ENCODE measurements at places on chromosomes 13 and 19.

GRCh38 chr13:108787700-108788414, 158.4 kb downstream of the MYO16 start:
- no peak for DNase-seq

DNA sequence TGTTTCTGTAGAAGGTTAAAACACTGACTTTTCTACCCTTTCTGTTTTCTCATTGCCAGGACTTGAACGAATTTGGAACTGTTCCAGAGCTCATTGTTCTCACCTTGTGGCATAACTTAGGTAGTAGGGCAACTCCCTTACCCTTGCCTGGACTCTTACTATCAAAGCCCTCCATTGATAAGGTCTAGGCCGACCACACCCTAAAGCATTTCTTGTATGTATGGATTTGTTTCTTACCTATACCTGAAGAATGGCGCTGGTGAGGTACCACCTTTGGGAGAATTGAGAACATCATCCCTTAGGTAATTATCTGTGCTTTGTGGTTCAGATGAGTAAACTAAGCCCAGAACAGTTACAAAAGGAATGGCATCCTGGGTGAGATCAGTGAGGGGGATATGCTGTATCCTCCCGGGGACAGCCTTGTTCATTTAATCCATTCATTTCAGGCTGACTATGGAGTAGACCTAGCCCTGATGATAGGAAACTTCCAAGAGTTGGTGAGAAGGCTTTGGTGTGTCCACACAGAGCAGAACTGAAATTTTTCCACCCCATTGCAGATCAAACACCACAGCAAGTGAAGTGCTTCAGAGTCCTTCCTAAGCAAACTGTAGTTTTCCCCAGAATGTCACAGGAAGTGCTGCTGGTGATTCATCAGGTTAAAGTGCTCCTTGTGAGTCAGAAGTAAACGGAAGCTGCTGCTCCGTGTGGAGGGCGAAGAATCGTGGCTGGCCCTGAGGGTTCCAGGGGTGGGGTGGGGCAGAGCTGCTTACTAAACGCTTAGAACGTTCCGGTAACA, 113.0 kb downstream of the TEX26 start:
- peak; percentile 74 for DNase-seq

GRCh38 chr13:106922384-106922783, 354.4 kb upstream of the ARGLU1 start:
- DNase-seq, result no peak

GRCh38 chr19:29978080-29978479, 36.0 kb downstream of the URI1 start:
- DNase-seq, result no peak

DNA sequence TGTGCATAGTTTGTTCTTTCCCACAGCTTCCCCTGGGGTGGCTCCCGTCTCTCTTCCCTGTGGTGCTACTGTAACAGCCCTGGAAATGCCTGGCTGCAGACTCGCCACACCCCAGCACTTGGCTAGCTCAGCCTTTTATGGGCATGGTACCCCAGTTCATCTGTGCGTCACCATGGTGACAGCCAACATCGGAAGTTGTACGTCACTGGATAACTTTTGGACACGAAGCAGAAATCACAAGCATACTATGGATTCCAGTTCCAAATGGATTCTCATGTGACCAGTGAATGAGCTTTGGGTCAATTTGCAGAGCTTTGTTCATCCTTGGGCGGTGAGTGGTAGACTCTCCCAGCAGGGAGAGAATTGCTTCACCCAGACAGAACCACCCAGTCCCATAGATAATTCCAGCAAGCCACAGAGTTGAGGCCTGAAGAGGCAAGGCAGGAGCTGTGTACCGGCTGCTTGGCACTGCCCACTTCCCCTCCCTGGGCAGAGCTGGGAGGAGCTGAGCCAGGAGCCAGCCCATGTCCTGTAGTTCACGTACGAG, 54.4 kb downstream of the COL4A2 start:
- no peak for DNase-seq

DNA sequence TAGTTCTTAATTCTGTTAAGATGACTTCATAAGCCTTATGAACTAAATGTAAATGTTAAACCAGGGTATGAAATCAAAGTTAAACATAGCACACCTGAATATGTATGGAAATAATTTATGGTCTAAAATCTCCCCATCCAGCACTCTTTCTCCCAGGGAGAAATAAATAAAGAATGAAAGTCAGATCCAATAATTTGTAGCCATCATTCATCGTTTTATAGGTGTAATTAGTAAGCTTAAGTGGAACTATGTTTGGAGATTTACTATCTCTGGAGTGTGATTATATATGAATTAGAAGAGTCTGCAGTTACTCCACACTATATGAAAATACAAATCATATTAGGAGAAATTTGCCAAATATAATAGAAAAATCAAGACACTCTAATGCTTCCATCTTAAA, 405.1 kb downstream of the DACH1 start:
- no peak for DNase-seq

DNA sequence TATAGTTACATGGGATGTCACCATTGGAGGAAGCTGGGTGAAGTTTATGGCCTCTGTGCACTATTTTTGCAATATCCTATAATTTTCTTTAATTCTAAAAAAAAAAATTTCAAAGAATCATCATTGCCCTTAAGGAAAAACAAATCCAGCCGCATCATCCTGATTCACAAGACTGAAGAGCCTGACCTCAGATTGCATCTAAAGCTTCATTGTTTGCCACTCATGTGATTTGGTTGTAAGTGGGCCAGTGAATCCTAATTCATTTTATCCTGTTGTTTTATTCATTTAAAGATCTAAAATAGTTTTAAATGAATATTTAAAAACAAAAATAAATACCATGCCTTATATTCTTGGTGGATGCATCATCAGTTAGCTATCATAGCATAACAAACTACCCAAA, 504.5 kb downstream of the TBC1D4 start:
- DNase-seq, result no peak

DNA sequence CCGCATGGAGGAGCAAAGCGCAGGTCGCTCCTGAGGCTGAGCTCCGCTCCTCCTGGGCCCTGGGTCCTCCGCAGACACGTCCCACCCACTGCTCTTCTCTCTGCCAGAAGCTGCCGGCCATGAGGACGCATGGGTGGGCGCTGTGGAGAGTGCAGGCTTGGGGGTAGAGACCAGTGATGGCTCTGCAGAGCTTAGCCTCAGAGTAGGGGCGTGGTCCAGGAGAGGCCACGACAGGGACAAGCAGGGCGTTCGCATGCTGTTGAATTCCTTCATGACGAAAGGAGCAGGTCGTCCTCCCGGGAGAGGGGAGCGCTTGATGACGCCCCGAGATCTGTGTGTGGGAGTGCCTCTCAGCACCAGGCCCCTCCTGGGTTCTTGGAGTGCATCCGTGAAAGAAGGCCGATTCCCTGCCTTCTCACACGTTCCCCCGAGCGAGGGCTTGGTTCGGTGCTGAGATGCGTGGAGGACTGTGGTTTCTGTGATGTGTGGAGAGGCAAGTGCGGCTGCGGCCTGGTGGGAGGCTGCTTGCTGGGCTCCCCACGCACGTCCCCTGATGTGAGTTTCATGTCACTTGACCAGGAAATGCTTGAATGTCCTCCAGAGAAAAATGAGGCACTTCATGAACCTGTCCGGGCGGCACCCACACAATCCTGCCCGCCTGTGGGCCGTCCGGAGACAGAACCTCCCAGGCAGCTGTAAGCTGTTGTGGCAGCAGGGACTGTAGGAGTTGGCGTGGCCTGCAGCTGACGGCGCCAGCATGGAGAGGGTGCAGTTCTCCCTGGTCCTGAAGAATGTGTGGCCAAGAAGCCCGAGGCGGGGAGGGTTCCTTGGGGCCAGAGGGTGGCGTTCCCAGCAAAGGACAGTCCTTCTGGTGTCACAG, 4.5 kb downstream of the SF3A2 start:
- no peak for DNase-seq

- DNase-seq, result no peak
Observed at GRCh38 chr19:14094854-14095253, 4.3 kb upstream of the SAMD1 start.

DNA sequence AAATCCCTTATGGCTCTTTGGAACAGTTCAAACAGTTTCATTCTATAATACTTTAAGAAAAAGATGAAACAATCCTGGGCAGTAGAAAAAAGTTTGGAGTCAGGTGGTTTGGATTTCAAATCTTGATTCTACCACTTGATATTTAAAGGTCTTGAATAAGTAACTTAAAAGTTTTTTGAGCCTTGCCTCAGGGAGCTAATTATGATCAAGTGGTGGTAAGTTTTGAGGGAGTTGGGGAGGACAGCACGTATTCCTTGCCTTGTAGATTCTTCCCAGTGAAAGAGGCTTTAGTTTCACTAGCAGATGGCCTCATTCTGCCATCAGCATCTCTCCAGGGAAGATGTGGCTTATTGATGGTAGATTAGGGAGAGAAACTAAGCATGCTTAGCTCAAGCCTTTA, 168.4 kb upstream of the CSNK1A1L start:
- no peak for DNase-seq

DNA sequence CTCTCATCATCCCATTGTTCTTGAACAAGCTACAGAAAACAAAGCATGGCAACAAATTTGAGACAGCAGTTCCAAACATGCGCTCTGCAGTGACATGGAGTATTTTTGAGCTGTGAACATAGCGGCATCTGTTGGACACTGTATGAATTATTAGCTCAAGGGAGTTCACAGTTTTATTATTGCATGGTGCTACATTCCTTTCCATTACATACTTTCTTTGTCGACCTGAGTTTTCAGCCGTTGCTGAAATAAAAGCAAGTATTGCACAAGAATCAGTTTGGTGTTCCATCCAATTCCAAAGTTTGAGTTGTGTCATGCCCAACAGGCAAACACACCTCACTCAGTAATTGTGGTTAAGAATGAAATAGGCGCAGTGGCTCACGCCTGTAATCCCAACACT, 30.1 kb upstream of the METTL21C start:
- peak; percentile 2 for DNase-seq

DNA sequence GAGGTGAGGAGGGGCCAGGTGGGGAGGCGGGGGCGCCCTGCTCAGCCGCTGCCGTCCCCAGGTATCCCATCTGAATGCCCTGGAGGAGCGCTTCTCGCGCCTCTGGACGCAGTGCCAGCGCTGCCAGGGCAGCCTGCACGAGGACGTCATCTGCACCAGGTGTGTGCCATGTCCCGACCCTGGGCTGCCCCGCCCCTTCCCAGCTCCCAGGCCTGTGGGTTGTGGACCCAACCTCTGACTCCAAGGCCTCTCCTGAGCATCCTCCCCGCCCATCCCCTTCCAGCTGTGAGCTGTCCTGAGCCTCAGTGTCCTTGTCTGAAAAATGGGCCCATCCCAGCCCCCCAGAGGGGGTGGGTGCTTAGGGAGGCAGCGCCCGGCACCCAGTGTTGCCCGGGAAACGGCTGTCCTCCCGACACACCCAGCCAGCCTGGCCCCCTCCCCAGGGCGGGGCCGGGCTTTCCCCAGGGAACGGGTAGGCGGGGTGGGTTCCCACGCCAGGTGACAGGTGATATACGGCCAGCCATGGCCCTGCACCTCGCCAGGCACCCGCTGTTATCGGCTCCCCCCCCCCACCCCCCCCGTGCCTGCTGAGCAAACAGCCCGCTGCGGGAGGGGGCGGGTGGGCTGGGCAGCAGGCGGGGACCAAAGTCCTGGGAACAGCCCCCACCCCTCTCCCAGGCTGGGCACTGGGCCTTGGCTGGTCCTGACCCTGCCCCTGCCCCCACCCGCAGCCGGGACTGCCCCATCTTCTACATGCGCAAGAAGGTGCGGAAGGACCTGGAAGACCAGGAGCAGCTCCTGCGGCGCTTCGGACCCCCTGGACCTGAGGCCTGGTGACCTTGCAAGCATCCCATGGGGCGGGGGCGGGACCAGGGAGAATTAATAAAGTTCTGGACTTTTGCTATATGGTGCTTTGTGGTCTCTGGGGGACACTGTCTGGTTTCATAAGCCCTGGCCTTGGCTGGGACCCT, 1.3 kb upstream of the SPIB start:
- no peak for DNase-seq

GRCh38 chr13:94556041-94556440, 39.9 kb downstream of the TGDS start:
- no peak for DNase-seq

- DNase-seq, result no peak
Observed at GRCh38 chr13:33110713-33111413, 94.6 kb downstream of the KL start.

DNA sequence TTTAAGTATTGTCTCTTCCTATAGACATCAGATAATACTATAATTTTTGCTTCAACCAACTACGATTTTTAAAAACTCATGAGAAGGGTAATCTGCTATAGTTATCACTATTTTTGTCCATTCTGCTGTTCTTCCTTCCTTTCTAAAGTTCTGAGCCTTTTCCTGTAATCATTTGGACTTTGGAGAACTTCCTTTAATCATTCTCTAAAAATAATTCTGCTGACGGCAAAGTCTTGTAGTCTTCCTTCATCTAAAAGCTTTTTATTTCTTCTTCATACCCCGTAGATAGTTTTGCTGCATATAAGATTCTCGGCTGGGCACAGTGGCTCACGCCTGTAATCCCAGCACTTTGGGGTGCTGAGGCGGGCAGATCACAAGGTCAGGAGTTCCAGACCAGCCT, 5.1 kb upstream of the FCGBP start:
- no peak for DNase-seq

- DNase-seq, result peak; percentile 81
Observed at GRCh38 chr19:18364826-18365528, 21.0 kb upstream of the GDF15 start.

GRCh38 chr13:110538632-110539031, 22.9 kb downstream of the RAB20 start:
- DNase-seq, result no peak

DNA sequence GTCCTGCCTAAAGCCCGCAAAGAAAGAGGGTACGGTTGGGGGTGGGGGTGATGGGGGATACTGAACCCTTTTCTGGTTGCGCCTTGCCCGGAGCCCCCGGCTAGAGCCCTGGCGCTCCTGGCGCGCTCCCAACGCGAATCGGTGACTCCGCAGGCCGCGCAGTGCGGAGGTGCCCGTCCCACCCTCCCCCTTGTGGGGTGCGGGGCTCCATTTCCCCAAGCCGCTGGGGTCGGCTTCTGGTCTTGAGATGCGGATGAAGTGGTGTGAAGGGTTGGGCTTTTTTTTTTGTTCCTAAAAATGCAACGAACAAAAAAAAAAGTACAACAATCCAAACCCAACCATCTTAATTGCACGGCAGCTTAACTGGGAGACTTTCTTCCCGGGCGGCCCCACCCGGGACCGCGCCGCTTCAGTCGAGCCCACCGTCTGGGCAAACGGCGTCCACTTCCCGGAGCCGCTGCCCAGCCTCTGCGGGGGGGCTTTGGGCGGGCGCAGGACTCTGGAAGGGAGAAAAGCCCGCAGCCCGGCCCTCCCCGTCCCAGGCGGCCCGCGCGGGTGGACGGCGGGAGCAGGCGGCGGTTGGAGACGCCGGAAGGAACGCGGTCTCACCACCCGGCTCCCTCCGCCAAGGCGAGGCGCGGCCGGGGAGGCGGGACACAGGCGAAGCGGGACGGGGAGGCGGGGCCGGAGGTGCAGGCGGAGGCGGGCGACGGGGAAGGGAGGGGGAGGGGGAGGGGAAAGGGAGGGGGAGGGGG, 504 bp upstream of the TRIM13 start:
- DNase-seq, result peak; percentile 90

- peak; percentile 41 for DNase-seq
Observed at GRCh38 chr13:30616927-30617314, 799 bp upstream of the USPL1 start.
